Foreskin fibroblast (primary cell): ENCODE measurements at places on chromosomes 1 and 21.

- DNase-seq = no peak
These were observed 62.7 kb downstream of the PRDM2 start for GRCh38 chr1:13762642-13763041.

- DNase-seq = no peak
These were observed 7.5 kb downstream of the MX2 start for GRCh38 chr21:41369105-41369919.

GRCh38 chr1:9069326-9070100 lies at the start of gene SLC2A5:
Gene SLC2A5 (minus strand): TSS chr1:9069635. CDS start chr1:9069536, 99 bp downstream.
- peak; percentile 50 for DNase-seq

GRCh38 chr1:3668585-3669300 lies 16.4 kb downstream of the TP73 start:
- DNase-seq = peak; percentile 32

GRCh38 chr1:158646465-158646864 lies 40.0 kb downstream of the SPTA1 start:
- no peak for DNase-seq

- DNase-seq = no peak
These were observed 142.3 kb upstream of the ZC3H12A start for GRCh38 chr1:37332126-37332525.

DNA sequence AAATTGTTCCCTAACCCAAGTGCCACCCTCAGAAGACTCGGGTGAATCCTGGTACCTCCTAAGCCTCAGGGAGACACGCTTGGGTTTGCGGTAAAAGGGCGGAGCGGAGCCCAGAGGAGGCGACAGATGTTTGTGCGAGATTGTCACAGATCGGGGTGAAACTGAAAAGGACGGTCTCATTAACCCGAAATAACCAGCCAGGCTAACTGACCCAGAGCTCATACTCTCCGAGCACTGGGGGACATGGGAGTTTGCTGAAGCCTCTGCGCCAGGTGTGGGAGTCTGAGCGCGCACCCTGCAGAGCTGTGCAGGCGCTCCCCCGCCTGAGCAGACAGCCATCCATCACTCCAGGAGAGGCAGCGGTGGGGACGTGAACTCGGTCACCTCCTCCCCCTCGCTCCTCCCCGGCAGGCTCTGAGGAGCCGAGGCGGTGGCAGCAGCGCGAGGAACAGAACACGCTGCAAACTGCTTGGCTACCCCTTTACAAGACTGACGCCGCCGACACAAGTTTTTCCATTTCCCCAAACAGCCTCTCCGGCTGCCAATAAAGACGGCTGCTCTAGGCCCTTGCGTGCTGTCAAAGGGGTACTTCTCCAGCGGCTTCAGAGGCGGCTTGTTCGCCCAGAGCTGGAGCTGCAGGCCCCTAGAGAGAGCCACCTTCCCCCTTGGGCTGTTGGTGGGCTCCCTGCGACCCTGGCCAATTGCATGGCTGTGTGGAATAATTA lies 43.5 kb downstream of the RRAGC start:
- no peak for DNase-seq

DNA sequence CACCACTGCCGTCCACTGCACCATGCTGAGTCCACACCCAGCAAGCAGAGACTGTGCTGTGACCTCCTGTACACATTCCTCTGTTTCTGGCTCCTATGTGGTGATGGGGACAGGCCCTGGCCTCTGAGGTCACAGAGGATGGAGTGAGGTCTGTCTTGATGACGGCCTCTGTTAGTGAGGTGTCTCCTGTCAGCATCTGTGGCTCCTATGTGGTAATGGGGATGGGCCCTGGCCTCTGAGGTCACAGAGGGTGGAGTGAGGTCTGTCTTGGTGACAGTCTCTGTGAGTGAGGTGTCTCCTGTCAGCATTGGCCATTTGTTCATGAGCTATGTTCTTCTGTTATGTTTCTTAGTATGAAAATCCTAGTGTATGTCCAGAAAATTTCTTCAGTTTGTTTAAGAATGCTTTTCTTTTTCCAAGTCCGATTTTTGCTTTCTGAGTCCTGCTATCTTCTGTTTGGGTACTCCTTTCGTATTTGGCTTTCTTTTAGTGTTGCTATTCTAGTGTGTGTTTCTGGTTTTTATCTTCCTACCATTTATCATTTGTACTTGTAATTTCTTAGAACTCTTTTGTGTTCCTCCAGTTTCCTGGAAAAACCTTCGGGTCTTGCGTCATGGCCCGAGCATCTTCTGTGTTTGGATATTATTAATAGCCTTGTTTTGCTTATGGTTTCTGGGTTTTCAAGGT lies 13.4 kb downstream of the SNAP47 start:
- DNase-seq = no peak

DNA sequence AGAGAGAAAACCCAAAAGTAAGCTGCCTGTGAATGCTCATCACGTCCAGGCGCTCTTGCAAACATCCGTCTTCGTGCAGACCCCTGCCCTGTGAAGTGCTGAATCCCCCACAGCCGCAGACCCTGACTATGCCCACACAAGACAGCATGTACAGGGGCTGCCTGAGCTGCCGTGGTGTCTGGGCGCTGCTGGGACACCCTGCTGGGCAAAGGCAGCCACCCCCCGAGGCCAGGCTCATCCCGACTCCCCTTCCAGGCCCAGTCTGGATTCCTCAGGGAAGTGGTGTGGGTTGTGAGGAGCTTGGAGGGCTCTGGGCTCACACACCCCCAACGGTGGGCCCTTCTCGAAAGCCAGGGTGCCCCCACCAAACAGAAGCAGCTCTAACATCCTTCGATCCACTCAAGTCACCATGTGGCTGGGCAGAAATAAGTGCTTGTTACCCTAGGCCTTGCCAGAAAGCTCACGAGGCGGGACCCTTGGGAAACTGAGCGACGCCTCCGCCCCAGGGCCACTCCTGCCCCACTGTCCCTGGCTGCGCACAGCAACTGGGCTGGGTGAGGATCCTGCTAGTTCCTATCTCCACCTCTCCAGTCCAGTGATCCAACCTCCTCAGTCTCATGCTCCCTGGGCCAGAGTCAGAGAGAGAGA lies 4.8 kb upstream of the WNT9A start:
- no peak for DNase-seq

GRCh38 chr1:24216276-24217074 lies 29.4 kb upstream of the IFNLR1 start:
- no peak for DNase-seq

DNA sequence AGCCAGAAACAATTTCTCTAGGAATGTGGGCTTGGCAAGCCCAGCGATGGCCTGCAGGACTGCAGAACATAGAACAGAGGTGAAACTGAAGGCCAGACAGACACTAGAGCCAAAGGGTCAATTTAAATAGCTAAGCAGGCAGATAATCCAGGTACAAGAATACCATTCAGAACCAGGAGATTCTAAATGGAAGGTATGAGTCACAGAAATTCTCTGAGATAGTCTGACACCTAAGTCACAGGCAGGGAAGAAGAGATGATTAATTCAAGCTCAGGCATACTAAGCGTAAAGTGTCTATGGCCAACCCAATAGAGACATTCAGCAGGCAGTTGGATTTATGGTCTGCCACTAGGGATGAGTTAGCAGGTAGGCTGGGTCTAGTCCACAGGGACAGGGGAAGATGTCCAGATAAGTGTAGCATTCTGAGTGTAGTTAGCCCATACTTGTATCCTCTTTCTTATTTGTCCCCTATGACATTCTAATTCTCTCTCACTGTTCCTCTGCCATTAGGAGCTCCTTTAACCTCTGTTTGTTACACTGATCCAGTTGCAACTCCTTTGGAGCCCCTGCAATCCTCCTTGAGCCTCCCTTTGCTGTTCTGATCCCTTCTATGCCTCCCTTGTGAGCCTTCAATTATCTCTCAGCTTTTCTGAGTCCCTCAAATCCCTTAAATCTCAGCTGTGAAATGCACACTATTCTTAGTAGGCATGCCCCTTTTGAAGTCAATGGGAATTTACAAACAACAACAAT lies 383.8 kb downstream of the LMO4 start:
- DNase-seq = no peak

DNA sequence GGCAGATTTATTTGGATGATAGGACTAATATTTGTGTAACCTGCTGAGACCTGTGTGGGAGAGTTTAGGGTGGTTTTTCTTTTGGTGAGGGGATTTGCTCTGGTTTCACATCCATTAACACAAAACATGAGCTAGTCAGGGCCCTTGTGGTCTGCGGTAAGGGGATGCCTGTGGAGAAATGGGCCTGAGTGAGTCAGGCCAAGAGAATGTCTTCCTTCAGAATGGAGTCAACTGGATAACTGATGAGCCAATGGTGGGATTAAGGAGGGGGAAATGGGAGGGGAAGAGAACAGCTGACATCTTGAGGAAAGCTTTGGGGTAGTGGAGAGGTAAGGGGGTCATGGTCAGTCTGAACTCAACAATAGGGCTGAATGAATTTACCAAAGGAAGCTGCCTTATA lies 13.9 kb downstream of the WNT2B start:
- peak; percentile 87 for DNase-seq

DNA sequence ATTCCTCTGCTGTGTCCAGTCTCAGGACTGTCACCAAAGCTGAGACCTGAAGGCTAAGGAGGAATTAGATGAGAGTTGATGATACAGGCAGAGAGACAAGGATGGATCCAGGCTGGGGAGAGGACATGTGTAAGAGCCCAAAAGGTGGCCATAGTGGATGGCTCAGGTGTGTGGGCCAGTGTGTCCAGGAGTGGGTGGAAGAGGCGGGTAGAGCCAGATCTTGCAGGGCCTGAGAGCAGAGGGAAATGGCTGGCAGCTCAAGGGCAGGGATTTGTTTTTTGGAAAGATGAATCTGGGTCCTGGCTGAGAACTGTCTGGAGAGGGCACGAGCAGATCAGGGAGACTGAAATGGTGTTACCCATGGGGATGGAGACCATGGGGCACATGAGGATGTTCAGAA lies 38.1 kb downstream of the AZIN2 start:
- no peak for DNase-seq

DNA sequence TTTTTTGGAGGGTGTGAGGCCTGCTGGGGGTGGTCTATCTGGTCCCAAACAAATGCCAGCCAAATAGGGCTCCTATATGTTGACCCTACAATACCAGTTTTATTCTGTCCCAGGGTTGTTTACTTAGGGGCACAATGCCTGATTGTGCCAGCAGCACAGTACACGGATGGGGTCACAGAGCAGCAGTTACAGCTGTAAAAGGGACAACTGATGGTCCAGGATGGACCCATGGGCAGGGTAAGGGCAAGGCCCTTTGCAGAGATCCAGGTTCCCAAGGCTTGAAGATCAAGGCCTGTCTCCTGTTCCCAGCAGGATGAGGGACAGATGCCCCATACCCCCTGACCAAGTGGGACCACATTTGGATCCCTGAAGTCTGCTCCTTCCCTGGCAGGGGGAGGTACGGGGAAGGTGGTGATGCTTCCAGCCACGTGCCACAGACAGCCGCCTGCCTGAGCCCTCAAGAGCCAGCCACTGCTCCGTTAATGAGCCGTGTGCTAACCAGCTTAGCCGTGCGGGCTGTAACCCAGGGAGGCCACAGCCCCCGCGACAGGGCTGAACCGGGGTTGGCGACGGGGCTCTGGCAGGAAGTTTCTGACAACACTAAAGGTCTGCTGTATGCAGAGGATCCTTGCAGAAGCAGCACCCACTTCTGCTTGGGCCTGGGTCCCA lies 18.2 kb downstream of the SLC6A9 start:
- no peak for DNase-seq
